ENCODE measurements at places on chromosomes 16 and 17. TPM values are rescaled to one million over a fixed set of nuclear protein-coding genes. Genes with fewer than 3 reads are reported as not detected.

DNA sequence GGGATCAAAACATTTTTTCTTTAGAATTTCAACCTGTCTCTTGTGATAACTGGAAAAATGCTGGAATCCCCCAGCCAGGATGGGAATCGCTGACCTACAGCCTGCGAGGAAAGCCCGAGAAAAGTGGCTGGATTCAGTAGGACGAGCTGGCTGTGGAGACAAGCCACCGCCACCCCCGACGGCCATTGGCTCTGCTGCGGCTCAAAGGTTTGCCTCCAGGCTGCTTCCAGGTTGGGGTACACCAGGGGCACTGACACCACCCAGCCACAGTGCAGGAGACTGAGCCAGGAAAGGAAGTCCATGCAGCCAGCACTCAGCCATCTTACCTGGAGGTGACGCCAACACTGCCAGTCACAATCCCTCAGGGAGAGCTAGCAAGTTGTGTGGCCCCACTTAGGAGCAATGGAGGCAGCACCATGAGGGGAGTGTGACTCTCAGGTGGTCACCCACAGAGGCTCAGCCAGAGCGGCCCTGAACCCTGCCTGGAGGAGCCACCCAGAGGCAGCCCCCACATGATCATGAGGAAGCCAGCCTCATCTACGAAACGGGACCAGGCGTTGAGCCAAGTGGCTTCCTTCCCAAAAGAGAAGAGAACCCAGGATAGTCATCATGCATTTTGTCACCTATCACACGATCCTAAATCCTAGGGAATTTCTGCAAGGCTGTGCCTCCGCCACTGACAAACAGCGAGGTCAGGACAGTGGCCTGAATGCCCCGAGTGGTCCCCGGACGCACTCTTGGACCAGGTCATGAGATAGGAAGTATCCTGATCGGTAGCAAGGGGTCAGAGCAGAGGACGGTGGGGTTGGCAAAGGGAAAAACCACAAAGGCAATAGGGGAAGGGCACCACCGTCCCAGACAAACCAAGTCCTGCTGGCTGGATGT is 84.8 kb downstream of the RBFOX3 start:
- no peak for DNase-seq

DNA sequence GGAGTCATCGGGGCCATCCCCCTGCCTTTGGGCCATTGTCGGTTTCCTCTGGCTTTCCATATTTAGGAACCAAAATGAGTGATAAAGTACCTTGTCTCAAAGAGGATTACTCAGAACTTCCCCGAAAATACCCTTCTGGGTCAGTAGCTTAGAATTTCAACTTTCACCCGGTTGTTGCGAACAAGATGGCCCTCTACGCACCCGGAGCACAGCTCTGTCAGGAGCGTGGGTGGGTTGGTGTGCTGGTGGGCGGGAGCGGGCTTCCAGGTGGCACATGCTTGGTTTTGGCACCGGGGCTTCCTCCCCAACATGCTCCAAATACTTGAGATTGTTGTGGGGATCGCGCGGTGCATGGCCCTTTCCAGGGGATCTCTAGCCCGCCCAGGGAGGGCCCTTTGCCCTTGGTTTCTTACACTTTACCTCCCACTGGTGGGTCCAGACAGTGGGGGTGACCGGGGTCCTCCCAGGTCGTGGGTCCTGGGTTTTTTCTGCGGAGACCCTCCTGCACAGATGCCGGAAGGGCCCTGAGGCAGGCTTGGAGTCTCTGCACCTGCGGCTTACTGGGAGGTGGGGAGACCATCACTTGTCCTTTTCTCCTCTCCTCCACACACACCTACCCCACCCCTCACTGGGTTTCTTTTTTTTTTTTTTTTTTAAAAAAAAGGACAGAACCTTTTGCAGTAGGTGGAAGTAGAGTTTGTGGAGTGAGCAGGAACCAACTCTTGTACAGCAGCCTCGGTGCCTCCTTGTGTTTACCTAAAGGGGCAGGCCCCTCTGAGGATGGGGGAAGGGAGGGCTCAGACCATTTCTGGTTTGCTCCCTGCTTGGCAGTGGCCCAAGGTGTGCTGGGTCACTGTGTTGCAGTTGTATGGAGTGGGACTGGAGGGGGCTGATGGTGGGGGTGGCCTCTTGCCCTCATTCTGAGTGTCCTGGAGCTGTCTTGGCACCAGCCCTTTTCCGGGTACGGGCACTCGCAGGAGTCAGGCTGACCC is 142.1 kb downstream of the SEC14L1 start:
- DNase-seq, result peak; percentile 74

DNA sequence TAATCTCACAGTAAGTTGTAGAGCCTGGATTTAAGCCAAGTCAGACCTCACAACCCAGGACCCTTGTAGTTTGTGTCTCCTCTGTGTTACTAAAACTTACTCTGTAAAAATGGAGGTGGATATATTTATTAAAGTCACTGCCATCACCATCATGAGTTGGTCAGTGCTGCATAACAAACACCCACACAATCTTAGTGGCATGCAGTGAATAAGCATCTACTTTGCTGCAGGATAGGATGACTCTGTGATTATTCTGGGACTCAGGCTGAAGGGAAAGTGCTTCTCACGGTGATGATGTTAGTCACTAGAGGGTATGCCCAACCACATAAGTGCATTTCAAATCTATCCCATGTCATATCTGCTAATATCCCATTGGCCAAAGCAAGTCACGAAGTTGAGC is 398.7 kb downstream of the XYLT1 start:
- DNase-seq, result no peak

DNA sequence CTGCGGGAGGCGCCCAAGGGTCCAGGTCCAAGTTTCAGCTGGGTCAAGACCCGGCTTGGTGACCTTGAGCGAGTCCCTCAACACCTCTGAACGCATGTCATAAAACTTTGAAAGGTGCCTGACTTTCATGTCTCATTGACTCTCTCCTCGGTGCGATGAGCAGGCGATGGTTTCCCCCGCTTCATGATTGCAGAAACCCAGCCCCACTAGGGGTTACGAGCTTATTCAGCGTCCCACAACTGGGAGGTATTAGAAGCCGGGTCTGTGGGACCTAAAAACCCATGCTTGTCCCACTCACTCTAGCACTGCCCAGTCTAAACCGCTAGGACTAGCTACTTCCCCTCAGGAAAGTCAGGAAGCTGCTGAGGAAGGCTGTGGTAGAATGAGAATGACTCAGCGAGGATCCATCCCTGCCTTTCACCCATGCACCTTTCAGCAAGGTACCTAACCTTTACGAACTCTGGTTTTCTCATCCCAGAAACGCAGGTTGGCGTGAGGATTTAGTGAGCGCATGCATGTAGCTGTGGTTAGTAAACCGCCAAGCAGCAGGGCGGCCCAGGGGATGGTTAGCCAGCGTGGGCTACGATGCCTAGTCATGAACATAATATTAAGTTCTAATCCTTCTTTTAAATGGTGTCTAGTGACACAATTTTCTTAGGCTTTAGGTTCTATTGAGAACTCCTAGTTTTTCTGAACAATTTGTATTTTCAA is 26.2 kb upstream of the RFFL start:
- DNase-seq, result no peak

DNA sequence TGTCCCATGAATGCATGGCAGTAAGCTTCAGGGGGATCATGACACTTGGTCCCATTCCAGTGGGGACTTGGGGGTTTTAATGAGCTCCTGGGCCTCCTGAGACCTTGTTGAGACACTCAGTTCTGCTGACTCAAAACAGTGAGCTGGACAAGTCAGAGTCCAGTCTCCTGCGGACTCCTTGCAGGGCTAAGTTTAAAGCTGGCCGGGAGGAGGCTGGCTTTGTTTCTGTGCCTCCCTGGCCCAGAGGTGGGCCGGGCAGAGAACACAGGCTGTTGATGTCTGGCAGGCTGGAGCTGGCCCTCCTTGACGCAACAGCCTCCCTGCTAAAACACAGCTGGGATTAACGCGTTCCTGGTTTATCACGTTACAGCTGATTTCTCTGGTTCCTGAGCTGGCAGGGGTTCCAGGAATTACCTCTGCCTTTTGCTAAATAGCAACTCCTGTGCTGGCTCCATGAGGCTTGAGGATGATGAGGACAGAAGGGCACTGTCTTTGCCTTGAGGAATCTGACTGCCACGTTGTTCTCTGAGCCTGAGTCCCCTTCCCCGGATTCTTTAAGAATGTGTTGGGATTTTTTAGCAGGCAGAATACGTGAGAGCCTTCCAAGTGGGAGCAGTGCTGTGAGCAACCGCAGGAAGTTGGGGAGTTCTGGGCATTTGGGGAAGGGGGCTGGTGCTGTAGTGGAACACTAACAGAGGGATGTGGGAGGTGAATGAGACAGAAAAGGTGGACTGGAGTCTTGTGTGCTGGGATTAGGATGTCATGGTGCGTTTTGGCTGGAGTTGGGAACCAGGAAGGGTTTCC is 2.0 kb downstream of the GPT2 start:
- no peak for DNase-seq

Gene ADAMTS18
- total RNA-seq, result 1.9 TPM

DNA sequence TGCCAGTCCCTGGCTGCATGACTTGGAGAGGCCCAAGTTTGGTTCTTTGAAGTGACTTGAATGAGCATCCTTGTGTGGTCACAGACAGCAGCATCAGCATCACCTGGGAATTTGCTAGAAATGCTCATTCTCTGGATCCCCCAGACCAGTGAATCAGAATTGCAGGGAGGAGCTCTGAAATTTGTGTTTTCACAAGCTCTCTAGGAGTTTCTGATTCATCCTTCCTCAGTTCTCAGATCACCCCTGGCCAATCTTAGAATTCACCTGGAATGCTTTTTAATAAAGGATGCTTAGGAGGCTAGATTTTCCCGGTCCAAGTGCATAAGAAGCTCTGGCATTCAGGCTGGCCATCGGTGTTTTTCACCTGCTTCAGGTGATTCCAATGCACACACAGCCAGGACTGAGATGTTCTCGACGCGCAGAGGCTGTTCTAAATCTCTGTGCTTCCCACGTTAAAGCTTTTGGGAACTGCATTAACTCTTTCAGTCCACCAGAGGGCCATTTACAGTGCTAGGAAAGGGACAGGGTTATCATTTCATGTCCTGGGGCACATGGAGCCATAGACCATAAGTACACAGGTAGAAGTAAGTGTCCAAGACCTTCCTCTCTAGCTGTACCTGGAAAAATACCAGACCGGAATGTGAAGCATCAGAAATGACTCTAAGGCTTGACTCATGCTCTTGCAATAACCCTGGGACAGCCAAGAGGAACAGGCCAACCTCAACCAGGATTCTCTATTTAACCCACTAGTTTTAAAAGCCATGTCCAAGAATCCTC is 85.7 kb upstream of the XYLT1 start:
- DNase-seq, result no peak

DNA sequence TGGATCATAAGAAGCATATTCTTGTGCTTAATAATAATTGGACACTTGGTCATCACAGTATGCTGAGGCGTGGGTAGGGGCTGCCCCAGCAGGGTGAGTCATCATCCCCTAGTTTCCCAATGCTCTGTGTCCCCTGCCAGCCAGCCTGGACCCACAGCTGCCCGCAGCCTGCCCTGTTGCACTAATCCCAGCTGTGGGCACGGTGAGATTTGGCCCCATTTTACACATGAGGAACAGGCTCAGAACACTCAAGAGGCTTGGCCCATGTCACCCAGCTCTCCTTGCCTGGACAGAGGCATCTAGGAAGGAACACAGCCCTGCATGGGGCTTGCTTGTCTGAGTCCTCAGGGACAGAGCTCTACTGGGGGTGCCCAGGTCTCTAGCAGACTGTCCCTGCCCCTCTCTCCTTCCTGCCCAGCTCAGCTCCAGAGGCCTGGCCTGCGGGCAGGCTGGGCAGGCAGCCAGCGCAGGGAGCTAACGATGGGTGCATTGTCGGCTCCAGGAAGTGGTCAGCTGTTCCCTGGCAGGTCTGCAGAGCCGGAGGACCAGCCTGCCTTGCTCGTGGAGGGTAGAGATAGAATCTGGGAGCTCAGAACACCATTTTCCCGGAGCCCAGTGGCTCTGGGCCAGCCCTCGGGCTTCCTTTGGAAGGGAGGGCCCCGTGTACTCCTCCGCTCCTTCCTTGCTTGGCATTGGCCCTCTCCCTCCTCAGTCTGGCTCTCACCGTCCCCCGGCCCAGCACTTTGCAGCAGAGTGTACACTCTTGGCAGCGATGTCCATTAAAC is 189.4 kb downstream of the RAB11FIP4 start:
- peak; percentile 78 for DNase-seq

GRCh38 chr17:9217151-9218056 is 196.1 kb downstream of the NTN1 start:
- no peak for DNase-seq

Gene LITAFD
- not detected for total RNA-seq

Gene C16orf46
- 0.64 TPM for total RNA-seq

DNA sequence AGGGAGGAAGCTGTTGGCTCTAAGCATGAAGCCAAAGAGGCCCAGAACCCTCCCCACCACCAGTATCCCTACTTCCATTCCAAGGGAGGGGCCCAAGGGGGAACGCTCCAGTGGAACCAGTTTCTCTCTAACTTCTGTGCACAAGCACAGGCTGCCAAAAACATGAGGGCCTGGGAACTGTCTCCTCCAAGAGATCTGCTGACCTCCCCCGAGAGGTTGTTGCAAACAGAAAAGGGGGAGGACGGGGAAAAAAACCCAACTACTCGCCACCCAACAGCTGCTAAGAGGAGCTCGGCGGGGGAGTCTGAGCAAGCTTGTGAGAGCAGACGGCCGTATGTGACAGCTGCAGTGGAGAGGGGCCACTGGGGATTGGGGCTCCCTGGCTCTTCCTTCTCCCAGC is 15.7 kb upstream of the SLC35B1 start:
- no peak for DNase-seq

DNA sequence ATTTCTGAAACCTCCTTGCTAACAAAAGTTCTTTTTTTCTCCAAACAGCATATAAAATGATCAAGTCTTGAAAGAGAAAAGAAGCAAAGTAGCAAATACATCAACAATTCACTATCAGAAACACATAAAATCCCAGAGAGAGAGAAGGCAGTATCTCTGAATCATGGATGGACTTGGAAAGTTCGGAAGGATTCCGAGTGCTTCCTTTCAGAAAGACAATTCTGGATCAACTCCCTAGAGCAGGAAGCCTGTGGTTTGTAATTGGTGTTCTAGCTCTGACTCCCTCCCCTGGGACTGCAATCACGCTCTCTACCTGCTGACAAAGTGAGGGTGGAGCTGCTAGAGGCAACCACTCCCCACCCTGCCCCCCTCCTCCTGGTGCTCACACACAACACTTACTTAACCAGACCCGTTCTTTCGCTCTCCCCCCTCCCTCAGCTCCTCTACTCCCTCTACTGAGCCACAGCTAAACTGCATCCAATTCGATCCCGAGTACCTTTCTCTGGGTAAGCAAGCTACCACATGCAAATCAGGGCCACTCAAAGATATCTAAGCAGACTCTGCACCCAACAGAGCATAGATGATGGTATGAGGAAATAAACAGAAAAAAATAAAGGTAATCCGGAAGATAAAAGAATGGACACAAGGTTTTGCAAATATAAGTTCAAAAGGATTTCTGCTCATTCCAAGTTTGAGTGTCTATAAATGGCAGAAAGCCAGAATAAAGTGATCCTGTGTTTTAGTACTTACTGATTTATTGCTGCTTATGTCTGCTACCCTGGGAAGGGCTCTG is at the start of gene RNF43:
Gene RNF43 (minus strand): TSS at position 235 of the 793 bp plus-strand sequence. CDS start 1,957 bp downstream, outside the sequence.
- DNase-seq, result peak; percentile 93

GRCh38 chr17:72730077-72730476 is 362.4 kb downstream of the SLC39A11 start:
- no peak for DNase-seq

- no peak for DNase-seq
Observed at GRCh38 chr16:11370084-11370931, 25.0 kb downstream of the RMI2 start.

- DNase-seq, result no peak
Observed at GRCh38 chr17:36592316-36592715, 637 bp downstream of the DHRS11 start.

- no peak for DNase-seq
Observed at GRCh38 chr16:73503093-73503492, 455.2 kb upstream of the ZFHX3 start.
